Cerebellar cortex (tissue), 1 donor: ENCODE measurements at places on chromosomes 5 and 9.

- no peak for DNase-seq
These were observed 14.7 kb upstream of the RAB14 start for GRCh38 chr9:121216271-121216805.

DNA sequence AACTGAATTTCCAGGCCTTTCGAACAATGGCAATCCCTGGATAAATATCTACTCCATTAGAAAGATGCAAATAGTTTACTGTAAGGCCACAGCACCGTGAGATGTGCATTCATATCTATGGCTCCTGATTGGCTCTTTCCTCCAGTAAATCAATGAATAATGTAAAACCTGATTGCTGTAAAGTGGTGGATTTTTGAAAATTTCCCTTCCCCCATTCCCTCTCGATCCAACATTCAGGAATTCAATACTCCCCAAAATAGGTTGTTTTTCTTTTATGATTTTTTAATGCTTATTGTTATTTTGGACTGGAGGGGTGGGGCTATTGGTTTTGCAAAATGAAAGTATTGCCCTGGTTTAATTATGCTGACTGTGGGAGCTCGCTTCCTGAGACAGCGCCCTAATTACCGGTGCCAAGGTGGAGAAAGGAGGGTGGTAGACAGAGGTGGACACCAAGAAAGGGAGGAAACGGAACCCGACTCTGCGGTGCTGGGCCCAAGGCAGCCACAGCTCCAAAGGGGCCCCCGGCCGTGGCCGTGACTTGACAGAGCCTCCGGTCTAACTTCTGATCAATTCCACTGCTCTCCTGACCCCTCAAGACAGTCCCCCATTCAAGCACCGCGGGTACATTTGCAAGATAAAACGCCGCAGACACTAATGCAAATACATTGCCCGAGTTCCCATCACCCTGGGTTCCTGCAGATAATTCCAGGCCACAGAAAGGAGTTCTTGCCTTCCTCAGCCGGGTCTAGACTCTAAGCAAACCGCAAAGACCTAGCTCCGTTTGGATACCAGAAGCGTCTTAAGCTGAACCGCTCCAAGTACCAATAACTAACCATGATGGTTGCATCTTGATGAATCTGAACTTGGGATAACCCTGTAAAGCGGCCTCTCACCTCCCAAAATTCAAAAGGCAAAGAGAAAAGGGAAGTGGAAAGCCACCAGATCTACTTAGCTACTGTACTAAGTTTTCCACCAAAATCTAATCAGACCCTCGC, 211.2 kb downstream of the MEF2C start:
- peak; percentile 56 for DNase-seq

DNA sequence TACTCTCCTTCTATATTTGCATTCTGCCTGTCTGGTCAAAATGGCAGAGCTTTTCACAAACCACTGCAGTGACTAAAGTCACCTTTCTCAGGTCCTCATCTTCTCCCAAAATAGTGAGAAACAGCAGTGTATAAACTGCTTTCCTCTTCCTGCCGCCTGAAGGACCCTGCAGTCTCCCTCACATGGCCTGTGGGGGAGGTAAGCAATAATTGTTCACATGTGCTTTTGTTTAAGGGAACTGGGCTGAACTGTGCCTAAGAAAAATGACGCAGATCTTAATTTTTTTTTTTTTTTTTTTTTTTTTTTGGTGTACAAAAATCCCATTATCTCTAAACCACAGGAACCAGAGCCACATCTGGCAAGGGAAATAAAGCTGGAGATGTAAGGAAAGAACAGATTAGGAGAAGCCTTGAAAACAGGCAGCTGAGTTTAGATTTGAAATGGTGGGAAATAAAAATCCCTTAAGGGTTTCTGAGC, 131.7 kb upstream of the VLDLR start:
- no peak for DNase-seq

DNA sequence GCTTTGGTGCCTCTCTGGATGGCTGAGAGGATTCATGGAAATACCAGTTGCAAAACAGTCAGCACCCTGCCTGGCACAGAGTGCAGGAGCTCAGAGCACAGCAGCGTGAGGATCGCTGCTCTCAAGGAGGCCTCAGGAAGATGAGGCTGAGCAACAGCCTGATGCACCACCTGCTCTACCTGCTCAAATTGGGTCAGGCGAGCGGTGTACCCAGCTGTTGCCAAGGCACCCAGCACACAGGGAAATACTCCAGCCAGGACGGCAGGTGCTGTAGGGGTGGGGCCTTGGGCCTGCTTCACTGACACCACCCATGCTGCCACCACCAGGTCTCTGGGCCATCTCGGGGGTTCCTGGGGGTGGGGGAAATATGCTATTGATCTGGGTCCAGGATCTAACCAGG, 4.3 kb downstream of the EEIG1 start:
- DNase-seq = peak; percentile 71

DNA sequence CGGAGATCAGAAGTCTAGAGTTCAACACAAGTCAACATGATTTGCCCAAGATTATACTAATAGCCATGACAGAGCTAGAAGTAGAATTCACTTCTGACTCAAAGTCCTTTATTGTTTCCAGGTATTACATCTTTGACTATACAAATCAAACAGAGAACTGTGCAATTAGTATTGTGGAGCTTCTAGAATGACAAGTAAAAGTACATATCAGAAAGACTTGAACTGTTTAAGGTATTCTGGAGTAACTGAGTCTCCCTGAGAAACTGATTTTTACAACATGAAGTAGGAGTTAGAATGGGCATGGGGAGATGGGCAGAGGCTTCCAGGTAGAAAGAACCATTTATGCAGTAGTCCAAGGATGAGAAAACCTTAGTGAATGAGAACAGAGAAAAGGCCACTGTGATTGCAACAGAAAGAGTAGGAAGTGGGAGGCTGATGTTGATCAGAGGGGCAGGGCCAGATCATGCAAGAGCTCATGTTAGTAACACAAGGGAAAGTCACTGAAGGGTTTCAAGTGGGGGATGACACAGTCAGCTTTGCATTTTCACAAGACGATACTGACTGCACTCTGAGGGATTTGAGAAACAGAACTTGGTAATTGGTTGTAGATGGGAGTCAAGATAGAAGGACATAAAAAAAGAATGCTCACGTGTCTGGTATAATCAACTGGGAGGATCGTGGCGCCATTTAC, 280.7 kb downstream of the RFX3 start:
- no peak for DNase-seq

- DNase-seq = peak; percentile 74
These were observed 31.1 kb upstream of the ADAMTSL1 start for GRCh38 chr9:18442629-18443491.

- no peak for DNase-seq
These were observed 3.7 kb downstream of the NDUFAF2 start for GRCh38 chr5:60948738-60949137.

GRCh38 chr9:11726659-11727058, 966.5 kb upstream of the TYRP1 start:
- DNase-seq = no peak

- no peak for DNase-seq
These were observed 225.7 kb downstream of the MAST4 start for GRCh38 chr5:66821688-66822429.

- no peak for DNase-seq
These were observed 984.5 kb upstream of the CDH18 start for GRCh38 chr5:20972419-20972925.

DNA sequence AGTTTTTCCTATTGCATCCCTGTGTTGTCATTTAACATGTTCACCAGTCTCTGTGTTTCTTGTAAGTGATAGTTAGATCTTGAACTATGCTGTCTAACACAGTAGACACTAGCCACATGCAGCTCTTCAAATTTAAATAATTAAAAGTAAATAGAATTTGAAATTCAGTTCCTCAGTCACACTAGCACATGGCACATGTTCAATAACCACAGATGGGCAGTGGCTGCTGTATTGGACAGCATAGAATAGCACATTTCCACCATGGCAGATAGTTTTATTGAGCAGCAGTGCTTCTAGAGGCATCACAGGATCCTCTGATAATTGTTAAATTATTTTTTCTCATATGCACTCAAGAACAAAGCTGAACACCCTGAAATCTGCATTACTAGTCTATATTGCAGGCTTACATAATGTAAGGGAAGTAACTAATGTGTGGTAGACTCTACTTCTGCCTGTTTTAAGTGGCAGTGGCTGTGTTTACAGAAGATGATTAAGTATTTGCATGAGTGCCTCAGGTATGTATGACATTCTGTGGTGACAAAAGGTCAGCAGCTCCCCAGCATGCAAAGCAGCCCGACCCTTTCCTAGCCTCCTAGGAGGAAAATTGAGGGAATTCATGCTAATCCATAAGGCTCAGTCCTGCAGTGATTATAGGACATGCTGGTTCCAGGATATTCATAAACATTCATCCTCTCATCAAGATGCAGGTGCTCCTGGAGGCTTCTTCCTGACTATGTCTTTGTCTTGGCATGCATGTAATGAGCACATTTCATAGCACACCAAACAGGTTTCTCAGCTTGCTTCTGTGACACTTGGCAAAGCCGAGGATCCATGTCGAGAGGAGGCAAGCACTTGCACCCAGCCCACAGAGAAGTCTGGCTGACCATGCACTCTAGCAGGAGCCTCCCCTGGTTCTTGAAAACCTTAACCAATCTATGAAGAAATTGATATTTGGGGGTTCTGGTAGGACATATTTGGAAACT, 45.5 kb downstream of the SH3RF2 start:
- no peak for DNase-seq

- DNase-seq = no peak
These were observed 116.4 kb downstream of the RXRA start for GRCh38 chr9:134442486-134443173.

DNA sequence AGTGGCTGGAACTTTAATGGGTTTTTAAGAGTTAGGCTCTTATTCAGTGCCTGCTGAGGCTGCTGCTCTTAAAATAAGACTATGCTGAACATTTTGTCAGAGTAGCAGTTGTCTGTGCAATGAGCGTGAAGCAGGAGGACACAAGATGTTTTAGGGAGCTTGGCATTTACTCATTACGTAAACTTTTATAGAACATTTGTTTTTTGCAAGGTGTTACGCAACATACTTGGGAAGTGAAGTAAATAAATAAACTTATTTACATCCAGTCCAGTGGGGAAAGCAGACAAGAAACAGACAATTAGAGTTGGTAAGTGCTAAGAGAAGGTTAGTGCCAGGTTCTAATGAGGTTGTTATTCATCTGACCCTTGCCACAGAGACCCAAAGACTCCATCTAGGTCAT, 226.0 kb downstream of the HINT1 start:
- no peak for DNase-seq

- DNase-seq = no peak
These were observed 533.9 kb downstream of the IRX1 start for GRCh38 chr5:4129523-4129922.

- DNase-seq = no peak
These were observed 1.9 kb upstream of the HINT2 start for GRCh38 chr9:35816708-35817107.

GRCh38 chr9:29039258-29039657, 1466.0 kb upstream of the C9orf72 start:
- no peak for DNase-seq

DNA sequence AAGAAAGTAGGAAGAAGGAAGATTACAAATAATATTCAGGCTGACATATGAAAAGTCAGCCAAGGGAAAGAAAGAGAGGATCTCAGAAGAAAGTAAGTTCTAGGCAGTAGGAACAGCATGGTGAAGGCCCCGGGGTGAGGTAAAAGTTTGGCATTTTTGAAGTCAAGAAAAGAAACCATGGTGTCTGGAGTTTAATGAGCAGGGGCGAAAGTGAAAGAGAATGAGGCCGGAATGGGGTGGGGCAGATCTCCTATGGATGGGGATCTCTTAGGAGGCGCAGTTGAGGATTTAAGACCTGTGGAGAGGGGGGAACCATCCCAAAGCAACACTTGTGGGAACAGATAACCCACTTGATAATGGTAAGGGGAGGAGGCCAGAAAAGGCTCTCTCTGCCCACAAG, 42.3 kb upstream of the SMAD5 start:
- no peak for DNase-seq

DNA sequence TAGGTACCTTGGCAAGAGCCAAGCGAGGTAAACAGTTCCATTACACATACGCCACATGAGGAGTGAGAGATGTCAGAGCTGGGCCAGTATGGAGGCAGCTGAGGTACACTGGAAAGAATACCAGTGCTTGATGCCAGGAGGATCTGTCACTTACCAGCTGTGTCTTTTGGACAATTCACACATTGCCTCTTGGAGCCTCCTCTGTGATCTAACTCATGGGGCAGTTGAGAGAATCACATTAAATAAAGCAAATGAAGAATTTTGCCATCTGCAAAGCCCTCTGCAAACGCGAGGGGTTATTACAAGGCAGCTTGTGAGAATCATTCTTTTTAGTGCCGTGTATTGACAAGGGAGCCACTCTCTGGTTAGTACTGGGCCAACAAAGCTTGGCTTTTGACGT, 429.7 kb upstream of the KLF4 start:
- DNase-seq = no peak

DNA sequence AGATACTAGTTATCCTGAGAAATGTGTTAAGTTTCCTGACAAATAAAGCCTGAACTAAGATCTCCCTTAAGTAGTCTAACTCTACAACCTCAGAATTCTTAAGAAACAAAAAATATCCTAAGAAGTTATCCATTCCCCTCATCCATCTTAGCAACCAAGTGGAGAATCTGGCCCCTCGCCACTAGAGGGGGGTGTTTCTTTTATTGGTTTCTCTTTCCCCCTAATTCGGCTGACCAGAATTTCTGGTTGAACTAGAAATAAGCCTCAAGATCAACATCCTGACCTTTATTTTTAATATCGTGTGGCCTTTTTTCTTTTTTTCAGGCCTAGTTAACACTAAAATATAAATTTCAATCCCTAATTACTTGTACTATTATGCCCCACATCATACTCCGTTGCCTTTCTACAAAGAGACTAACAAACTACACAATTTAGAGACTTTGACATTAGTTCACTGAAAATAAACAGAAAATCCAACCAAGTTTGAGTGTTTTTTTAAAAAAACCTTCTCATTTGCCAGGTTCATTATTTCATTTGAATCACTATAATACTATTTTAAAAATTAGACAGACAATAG, 14.3 kb upstream of the NR4A3 start:
- DNase-seq = peak; percentile 65

DNA sequence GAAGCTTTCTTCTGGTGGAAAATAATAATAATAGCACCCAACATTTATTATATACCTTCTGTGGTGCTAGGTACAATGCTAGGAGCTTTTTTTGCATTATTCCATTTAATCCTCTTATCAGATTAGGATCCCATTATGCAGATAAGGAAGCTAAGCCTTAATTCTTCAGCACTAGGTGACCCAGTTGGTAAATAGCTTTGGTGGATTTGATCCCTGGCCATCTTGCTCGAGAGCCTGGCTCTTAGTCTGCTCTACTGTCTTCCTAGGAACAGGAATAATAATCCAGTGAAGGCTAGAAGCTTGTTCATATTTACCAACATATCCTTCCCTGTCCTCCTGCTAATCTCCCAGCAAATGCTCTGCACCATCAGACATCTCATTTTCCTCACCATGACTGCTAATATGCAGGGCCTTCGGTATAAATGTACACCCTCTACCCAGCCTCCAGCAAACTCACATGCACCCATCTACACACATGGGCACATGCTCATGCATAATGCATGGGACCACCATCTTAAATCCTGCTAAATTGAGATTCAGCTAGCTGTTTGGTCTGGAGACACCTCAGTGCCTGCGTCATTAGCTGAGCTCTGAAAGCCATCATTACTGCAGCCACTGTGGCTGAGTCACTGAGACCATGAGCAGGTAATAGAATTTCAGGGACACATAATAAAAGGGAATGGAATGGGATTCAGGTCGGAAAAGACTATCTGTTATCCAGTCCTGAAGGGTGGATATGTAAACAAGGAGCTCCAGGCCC, 87.5 kb downstream of the TRIM32 start:
- DNase-seq = no peak
